ENCODE measurements at places on chromosomes 5 and 9. TPM values are rescaled to one million over a fixed set of nuclear protein-coding genes. Genes with fewer than 3 reads are reported as not detected.

Gene FAM174A
- total RNA-seq, result 12.1 TPM

Gene ANKRD18A
- total RNA-seq, result 1.8 TPM

Gene ROR2
- 1.9 TPM for total RNA-seq

Gene FCHO2
- total RNA-seq, result 14.0 TPM

- peak; percentile 90 for ATAC-seq
Measured at GRCh38 chr9:104808035-104808614, 44.2 kb downstream of the NIPSNAP3B start.

DNA sequence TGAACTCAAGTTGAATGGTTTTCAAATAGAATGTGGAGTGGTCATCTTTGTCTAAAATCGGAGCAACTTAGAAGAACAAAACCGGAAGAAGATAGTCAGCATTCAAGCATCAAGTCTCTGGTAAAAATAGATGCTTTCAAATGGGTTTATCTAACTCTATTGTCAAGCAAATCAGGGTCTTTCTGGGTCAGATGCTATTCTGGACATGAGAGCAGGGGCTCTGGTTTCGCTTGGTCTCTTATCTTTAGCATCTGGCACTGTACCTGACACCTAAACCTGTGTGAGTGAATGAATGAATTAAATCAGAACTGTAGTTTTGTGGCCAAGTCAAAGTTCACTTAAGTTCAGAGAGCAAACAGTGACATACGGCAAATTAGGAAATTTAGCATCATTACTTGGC lies 173.5 kb downstream of the SLIT3 start:
- no peak for ATAC-seq

DNA sequence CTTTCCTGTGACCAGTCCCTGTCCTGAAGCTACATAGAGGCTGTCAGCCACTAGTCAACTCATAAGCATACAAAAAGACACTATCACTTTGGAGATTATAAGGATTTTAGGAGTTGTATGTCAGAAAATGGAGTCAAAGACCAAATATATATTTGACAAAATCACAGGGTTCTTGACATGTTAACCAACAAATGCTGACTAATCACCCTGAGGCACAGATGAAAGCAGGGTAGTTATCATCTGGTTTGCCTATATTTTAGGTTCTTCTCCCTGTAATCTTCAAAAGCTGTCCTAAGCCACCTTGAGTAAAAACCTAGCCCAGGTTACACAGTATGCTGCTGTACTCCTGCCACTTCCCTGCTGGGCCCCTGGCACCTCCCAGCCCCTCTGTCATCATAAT lies 64.7 kb upstream of the ERCC6L2 start:
- no peak for ATAC-seq
